IgD-negative memory B cell (primary cell): ENCODE measurements at places on chromosomes 3 and 15. TPM values are rescaled to one million over a fixed set of nuclear protein-coding genes. Genes with fewer than 3 reads are reported as not detected.

SCN11A gene
- polyA plus RNA-seq = not detected

SERPINI2 gene
- polyA plus RNA-seq = not detected

TPRG1 gene
- polyA plus RNA-seq = not detected

GRAMD1C gene
- polyA plus RNA-seq = 11.8 TPM

CACNA2D3 gene
- polyA plus RNA-seq = not detected

SLC12A1 gene
- not detected for polyA plus RNA-seq

TM4SF4 gene
- not detected for polyA plus RNA-seq

CCR9 gene
- polyA plus RNA-seq = 6.3 TPM

ATR gene
- 12.6 TPM for polyA plus RNA-seq
